ENCODE measurements at places on chromosomes 11 and 22.
A peak's percentile ranks its signal among the peaks of the same experiment; 100 is the strongest.

DNA sequence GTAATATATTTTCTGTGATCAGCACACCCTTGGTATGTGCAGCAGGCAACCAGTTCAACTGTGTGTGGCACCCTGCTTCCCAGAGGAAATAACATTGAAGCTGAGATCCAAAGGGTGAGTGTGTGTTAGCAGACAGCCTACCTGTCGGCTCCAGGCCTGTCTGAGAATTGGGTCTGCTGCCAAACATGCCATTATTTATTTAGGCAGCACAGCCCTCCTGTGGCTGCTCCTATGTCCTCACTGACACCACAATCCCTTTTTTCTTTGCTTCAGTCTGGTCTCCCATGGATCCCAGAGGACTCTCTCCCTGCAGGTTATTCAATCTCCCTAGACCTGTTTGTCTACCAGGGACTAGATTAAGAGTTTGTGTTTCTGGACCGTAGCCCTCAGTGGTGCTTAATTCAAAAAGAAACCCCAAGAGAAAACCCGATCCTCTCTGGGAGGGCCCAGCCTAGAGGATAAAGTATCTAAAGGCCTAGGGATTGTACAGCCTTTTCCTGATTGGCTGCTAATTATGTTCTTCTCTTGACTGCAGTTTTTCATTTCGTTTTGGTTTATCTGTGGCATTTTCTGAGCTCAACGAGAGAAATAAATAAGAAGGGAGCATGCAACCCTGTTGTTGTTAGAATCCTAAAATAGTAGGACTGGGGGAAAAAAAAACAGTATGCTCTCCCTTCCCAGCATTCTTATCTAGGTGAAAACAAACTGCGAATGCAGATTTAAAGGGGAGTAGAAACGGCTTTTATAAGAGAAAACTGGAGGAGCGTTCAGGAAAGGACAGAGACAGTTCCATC lies 24.1 kb downstream of the KCNE3 start:
- peak; percentile 34 for DNase-seq

DNA sequence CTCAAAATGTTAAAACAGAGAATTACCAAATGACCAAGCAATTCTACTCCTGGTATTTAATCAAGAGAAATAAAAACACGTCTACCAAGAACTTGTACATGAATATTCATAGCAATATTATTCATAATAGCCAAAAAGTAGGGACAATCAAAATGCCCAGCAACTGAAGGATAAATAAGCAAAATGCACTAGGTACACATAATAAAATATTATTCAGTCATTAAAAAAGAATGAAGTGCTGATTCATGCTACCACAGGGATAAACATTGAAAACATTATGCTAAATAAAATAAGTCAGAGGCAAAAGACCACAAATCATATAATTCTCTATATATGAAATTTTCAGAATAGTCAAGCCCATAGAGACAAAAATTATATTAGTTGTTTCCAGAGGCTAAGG lies 24.8 kb downstream of the ARHGAP32 start:
- DNase-seq: no peak

GRCh38 chr22:11605468-11605981 lies 3922.5 kb upstream of the OR11H1 start:
- DNase-seq: no peak

DNA sequence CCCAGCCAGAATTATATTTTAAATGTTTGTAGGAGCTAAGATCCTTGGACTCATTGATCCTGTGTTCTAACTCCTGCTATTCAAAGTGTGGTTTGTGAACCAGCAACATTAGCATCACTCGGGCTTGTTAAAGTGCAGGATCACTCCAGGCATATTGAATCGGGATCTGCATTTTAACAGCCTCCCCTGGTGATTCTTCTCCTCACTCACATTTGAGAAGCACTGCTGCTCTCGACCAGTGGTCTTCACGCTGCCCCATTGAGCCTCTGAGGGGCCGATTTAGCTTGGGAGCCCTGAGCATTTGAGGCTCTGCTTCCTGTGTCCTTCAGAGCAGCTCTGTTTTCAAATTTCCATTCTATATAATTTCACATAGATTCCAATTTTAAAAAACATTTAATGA lies 10.9 kb downstream of the MADD start:
- DNase-seq: no peak

DNA sequence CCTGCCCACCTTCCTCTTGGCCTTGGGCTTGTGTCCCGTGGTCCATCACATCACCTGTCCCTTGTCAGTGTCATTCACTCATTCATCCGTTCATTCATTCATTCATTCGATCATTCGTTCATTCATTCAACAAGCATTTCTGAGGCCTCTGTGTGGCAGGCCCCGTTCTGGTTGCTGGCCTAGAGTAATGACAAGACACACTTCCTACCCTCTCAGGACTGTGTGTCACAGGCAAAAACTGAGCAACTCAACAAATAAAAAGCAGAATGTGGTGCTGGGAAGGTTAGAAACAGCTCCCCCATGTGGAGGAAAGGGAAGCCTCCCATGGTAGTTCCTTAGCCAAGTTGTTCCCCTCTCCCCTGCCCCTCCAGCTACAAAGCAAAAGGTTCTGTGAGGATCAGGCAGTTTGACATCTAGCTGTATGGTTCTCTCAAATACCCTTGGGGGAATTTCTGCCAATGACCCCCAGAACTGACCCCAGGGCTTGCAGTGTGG lies 1.6 kb upstream of the OMP start:
- no peak for DNase-seq

GRCh38 chr11:122711362-122711761 lies 55.8 kb downstream of the UBASH3B start:
- no peak for DNase-seq

GRCh38 chr11:68472778-68473177 lies 12.2 kb downstream of the PPP6R3 start:
- no peak for DNase-seq

GRCh38 chr11:11215944-11216343 lies 137.1 kb downstream of the CSNK2A3 start:
- no peak for DNase-seq

GRCh38 chr11:8839957-8840945 lies 70.7 kb upstream of the AKIP1 start:
- no peak for DNase-seq

DNA sequence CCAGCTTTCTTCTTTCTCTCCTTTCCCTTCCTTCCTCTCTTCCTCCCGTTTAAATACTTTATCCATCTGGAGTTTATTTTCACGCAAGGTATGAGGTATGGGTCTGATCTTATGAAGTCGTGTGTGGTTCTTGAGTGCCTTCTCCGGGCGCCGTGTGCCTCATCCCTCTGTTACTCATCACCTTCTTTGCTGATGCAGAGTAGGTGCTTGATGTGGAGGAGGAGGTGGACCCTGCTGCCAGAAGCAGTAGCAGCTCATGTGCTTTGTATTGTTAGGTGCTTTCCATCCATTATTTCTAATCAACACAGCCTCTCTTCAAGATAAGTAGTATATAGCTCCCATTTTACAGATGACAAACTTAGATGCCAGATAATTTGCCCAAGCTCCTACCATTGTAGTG lies 47.0 kb downstream of the TNRC6B start:
- DNase-seq: no peak

DNA sequence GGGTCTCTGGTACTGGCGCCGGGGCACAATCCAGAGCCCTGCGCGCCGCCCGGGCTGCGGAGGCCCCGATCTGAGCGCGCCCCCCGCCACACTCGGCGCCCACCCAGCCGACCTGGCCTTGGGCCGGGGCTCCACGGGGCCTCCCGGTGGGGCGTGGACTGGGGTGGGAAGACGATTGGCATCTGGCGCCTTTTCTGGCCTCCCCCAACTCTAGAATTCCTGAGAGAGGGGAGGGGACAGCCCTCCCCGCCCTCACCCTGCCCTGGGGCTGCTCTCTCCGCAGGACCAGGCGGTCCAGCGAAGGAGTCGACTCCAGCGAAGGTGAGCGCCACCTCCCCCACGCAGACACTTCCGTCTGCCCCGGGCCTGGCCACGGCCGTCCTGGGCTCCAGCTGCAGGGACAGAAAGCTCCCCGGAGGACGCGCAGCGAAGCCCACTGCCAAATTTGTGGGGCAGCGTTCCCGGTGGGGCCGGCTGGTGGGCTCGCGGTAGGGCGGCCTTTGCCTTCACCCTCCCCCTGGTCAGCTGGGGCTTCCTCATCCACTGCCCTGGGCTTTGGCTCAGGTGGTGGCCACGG lies 593 bp downstream of the SSH3 start:
- DNase-seq: no peak

GRCh38 chr11:128714881-128715280 lies 21.0 kb downstream of the FLI1 start:
- no peak for DNase-seq

DNA sequence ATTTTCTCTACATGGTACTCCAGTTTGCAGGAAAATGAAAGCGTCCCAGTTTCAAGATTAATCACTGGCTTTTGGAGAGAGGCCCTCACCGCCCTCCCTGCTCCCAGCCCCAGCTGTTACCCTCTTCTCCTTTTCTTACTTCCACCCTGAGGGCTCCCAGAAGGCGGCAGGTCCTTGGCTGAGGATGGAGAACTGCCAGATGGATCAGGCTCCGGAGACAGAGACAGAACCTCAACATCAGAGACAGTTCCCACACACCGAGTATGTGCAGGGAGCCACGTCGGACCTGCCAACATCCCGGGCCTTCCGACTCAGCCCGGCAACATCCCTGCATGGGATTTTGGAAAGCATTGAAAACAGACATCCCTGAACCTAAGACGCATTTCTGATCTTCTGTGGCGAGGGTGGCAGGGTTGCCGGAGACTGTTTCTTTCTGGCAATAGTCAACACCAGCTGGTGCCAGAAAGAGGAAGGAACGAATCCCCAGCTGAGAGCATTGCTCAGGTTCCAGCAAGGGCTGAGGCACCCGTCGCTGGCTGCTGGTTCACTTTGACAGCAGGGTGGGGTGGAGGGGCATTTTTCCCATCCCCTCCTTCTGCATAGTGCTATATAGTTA lies 467.1 kb downstream of the MIAT start:
- DNase-seq: peak; percentile 96

- DNase-seq: no peak
These were observed 13.7 kb downstream of the ARHGEF17 start for GRCh38 chr11:73321604-73322381.

DNA sequence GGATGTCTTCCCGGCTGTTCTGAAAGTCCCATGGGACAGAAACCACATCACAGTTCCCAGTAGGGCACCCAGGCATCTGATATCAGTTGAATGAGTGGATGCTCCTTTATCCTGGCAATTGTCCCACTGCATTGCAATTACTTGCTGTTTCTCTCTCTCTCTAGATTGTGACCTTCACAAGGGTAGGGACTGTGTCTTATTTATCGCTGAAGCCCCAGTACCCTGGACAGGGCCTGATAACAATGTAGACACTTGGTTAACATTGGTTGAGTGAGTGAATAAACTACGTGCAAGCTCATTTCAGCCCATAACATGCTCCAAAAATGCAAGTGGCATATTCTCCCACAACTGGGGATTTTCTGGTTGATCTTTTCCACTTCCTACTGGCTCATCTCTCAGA lies 193.7 kb upstream of the NARS2 start:
- DNase-seq: no peak

DNA sequence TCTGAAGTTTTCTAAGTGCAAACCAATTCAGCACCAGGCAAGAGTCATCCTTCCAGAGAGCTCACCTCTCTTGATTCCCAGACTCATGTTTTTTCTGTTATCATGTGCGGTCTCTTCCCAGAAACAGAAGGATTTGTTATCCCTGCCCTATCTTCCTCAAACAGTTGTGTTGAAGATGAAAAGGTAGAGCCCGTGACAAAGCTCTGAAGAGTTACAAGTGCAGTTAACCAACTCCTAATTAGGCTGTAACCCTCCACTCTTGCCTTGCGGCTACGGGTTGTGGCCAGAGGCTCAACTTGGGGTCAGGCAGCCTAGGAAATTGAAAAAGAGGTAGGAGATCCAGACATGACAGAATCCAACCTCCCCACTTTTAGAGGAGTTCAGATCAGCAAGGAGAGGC lies 76.2 kb upstream of the CADM1 start:
- no peak for DNase-seq

DNA sequence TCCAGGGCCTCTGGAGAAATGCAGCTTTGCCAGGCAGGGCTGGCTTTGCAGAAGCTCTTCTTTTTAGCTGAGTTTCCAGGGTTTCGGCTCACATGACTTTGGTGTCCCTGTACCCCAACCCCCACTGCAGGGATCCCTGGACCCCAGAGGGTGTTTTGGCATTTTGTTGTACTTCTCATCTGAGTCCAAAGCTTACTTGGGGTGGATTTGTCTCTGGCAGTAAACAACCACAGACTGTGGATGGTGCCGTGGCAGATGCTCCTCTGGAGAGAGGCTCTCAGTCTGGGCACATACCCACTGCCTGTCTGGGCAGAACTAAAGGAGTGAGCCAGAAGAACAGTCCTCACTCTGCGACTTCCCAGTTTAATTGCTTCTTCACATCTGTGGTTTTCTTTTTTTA lies 49.6 kb downstream of the COMMD9 start:
- peak; percentile 84 for DNase-seq

GRCh38 chr11:20037396-20038153 lies 122.7 kb downstream of the DBX1 start:
- no peak for DNase-seq

DNA sequence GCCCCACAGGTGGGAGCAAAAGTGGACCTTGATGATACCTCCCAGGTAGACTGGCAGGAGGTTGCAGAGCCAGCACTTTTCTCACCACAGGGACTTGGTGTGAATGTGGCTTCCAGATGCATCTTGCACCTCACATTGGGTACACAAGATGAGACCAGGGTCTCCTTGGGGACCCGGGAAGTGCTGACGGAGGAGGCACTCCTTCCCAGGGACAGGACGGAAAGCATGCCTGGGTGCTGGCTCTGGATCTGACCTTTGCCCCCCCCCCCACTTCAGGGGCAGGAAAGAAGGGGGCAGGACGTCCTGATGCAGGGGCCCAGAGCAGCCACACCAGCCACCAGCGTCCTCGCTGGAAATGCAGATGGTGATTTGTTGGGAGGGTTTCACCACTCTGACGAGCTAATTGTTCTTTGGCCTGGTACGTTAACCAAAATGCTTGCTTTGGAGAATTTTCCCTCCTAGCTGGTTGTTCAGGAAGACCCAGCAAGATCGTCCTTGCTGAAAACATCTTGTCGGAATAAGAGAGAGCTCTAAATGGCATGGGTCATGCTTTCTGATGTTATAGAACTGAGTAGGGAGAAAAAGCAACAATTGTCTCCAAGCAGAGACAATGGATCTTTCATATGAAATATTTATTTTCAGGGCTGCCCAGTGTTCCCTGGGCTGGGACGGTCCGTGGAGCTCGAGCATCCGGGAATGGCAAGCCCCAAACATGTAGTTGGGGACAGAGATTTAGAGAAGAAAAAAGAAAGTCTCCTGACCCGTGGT lies 74.4 kb upstream of the PPARA start:
- no peak for DNase-seq
